NCI-H774 (cell line): ENCODE measurements at places on chromosomes 11 and 22.

DNA sequence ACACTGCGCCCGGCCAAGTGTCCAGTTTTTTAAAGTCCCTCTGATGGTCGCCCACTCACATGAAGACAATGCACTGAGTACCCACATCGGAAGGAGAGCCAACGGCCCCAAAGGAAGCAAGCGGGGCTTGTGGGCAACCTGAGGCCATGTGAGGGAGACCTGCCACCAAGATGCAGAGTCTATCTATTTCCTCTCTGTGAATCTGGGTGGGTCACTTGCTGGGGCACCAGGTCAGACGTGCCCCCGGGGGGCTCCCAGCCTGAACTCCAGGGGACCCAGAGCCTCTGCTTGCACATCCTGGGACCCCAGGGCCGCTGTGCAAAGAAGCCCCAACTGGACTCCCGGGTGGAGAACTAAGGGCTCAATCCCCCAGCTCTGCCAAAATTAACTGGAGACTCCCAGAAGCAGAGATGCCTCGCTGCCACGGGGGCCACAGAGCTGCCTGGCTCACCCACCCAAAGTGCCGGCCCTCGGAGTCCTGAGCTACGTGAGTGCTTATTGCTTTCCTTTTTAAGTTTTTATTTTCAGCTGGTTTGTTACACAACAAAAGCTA, 106.4 kb downstream of the BRD1 start:
- DNase-seq = no peak

- no peak for DNase-seq
Measured at GRCh38 chr22:40415531-40416266, 45.3 kb downstream of the SGSM3 start.

GRCh38 chr11:124467381-124467927, 22.0 kb upstream of the OR8B8 start:
- no peak for DNase-seq

GRCh38 chr11:79285756-79286155, 155.1 kb downstream of the TENM4 start:
- no peak for DNase-seq

DNA sequence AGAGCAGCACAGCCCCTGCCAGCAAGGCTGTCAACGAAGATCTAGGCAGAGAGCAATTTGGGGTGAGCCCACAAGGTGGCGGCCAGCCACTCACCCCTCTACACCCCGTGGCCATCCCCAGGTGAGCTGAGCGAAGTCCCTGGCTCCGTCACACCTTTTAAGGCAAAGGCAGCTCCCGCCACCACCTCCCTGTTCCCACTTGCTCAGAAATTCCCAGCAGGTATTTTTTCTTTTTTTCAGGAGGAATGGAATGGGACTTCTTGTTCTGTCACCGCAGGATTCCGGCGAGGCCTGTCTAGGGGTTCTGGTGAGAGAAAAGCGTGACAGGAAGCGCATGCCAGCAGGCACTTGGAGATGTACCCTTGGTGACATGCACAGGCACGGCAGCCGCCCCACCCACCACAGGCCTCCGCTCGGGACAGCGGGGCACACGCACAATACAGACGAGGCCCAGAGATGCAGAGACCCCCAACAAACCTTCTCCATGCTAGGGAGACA, 10.0 kb downstream of the RPL3 start:
- DNase-seq = no peak

- DNase-seq = no peak
Measured at GRCh38 chr22:35608088-35608487, 9.0 kb downstream of the MB start.

DNA sequence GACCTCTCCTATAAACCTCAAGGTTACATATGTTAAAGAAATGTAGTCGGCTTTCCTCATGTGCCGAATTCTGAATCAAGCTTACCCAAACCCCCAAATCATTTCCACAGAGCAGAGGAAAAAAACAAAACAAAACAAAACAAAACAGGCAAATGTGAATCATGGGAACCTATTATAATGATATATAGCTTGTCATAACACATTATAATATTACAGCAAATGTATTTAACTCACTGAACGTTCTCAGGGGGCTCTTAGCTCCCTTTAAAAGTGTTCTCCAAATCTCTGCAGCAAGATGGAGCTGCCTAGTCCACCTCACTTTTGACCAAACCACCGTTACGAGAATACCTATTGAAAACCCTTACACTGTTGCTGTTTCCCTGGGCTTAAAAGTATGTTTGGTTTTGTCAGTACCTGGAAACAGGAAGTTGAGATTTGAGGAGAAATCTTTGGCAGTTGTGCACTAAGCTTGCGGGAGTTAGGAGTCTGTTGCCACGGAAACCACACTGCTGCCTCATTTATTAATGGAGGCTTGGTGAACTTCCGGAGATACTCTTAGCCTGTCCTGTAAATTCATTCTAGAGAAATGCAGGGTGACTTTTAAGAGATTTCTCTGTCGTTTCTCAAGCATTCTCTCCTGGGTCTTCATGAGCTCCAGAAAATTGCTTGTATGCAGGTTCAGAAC, 167.0 kb upstream of the RASSF10 start:
- peak; percentile 66 for DNase-seq

GRCh38 chr11:113723787-113724186, 17.7 kb upstream of the TMPRSS5 start:
- no peak for DNase-seq

DNA sequence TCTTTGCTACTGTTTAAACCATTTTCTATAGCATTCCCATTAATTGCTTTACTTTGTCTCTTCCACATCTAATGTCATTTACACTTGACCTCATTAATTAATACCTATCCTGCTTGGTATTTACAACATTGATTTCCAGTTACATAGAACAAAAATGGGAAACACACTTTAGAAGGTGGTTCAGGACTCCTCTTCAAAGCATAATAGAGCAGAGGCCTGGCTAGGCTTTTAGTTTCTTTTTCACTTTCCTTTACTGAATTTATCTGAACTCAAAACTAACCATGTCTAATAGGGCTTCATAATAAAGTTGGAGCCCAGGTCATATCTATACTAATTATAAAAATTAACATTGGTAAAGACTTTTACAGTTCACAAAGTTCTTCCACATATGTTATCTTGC, 648.0 kb upstream of the KIRREL3 start:
- DNase-seq = no peak

DNA sequence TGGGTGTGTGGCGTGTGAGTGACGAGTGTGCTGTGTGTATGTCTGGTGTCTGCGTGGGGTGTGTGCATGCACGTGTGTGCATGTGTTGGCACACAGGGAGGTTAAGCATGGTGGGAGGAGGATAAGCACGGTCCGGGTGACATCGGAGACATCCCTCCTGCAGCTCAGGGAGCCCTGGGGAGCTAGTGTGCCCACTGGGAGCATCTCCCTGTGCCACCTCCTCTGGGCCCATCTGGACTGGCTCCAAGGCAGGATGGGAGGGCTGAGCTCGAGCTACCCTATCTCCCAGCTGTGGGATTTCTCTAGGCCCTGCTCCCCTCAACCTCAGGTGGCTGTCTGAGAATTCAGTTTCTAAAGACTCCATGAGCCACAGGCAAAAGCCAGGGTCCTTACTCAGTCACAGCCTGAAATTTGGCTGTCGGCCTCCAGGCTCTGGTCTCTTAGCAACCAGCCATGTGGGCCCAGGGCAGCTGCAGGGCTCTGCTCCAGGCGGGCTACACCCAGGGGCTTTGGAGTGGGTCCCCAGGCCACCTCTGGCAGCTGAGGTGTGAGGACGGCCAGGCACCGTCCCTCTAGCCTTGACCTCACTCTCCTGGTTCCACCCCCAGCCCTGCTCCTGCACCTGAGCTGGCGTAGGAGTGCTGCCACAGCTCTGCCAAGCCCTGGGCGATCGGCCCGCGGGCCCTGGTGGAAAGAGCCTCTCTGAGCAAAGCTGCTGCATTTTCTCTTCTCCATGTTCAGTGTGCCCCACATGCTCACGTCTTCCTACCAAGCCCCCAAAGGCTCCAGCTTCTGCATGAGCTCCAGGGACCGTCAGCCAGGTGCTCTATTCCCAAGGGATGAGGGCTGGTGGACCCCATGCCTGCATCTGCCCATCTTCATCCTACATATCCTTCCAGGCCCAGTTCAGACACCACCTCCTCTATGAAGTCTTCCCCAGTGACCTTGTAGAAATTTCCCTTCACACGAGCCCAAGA, 39.7 kb downstream of the RTL6 start:
- no peak for DNase-seq

DNA sequence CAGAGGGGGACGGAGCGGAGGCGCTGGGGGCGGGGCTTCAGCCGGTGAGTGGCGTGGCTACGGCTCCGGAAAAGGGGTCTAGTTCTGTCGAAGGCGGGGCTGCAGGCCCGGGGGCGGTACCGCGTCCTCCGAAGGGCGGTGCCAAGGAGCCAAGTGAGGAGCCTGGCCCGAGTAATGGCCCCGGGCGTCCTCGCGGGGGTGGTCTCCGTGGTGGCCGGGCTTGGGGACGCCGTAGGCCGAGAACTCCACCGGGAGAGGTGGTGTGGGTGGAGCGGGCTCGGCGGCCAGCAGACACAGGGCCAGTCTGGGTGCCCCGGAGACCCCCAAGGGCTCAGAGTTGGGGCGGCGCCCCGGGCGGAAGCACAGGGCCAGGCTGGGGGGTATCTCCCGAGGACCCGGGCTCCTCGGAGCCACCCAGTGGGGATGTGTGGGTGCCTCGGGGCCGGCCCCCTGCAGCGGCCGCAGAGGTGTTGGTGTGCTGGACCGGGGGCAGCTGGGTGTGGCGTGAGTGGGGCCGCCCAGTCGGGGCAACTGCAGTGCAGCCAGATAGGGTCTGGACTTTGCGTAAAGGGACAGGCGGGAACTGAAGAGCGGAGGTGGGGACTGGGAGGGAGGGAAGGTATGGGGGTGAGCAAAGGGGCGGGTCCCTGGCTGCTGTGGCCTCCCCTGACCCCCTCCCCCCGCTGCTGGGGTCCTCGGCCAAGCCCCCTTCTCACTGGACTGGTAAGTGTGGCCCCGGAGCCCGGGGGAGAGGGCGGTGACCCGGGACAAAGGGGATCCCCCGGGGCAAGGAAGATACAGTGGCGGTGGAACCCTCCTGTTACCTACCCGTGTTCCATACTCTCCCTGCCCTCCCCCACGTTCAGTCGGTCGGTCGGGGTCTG, 838 bp downstream of the FKBP2 start:
- peak; percentile 42 for DNase-seq

GRCh38 chr22:49413551-49413950, 414.1 kb downstream of the BRD1 start:
- DNase-seq = no peak

DNA sequence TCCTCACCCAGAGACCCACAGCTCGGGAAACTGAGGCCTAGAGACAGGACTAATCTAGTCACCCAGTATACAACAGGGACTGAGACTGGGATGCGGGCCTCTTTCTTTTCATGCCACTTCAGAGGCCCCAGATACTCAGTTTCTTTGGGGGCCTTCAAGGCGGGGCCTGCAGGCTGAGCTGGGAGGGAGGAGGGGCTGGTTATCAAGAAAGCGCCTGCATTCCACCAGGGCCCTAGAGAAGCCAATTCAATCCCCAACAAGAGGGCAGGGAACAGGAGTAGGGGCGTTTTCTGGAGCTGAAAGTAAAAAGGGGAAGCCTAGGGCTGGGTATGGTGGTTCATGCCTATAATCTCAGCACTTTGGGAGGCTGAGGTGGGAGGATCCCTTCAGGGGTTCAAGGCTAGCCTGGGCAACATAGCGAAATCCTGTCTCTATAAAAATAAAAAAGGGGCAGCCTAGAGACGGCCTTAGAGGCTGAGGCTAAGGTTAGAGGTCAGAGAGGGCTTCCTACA, 1.6 kb downstream of the ATG2A start:
- DNase-seq = no peak

DNA sequence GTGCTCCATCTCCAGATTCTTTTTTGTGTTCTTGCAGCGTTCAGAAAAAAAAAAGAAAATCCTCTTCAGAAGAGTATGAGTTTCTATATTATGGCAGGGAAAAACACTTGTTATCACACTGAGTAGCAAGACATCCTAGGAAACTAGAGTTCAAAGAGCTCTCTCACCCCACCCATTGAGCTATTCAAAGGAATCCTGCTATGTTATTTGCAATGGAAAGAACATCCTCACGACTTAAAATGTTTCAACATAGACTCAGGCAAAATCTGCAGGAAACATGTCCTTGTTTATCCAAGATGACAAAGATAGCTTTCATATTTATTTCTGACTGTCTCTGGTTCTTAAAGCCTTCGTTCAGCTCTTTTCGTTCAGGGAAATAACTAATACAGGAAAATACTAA, 331.6 kb upstream of the ANO5 start:
- no peak for DNase-seq

GRCh38 chr11:35587972-35588371, 30.3 kb upstream of the FJX1 start:
- DNase-seq = no peak

- no peak for DNase-seq
Measured at GRCh38 chr11:31233425-31233824, 136.1 kb downstream of the DCDC1 start.

GRCh38 chr22:30435674-30436126, 10.1 kb downstream of the MTFP1 start:
- DNase-seq = no peak

DNA sequence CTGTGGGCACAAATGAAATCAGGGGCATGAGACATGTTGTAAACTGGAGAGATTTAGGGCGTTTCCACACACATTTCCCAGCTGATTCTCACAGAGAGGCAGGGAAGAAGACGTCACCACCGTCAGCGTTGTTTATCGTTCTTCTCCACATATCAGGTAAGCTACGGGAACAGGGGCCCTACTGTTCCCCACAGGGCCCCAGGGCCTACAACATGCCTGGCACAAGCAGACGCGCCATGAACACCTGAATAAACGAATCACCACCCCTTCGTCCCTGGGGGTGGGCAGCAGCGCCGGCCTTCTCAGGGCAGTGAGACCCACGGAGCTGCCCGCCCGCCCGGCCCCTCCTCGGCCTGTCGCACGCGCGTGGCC, 342 bp downstream of the EFCAB6 start:
- peak; percentile 17 for DNase-seq

- no peak for DNase-seq
Measured at GRCh38 chr11:83725269-83725560, 439.0 kb upstream of the CCDC90B start.

DNA sequence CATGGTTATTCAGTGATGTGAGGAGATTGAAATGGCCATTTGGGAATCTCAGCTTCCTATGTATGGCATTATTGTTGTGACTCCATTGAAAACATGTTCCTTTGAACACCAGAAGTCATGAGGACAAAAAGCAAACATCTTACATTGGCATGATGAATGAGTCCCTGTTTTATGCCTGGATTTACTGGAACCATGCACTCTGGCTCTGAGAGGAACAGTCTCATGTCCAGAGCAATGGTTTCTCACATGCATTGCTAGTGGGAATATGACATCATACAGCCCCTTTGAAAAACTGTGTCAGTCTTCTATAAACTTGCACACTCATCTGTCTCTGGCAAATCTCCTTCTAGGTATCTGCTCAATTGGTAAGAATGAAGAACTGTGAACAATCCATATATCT, 3.4 kb upstream of the KDM4F start:
- no peak for DNase-seq

DNA sequence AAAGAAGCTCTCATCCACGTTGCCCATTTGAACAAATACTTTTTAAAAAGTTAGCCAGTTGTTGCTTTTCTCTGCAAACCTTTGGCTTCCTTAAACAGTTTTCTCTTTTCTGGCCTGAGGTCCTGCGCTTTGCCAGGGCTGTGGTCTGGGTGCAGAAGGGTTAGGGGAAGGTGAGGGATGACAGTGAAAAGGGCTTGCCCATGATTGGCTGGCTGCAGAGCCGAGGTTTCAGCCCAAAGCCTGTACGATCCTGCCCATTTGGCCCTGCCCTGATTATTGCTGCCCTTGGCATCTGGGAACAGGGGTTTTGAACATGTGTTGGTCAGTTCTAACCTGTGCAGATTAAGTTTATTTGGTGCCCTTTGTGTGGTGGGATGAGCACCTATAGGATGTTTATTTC, 1.5 kb downstream of the INCENP start:
- no peak for DNase-seq

- no peak for DNase-seq
Measured at GRCh38 chr22:49616356-49617231, 211.1 kb downstream of the BRD1 start.
